Body of pancreas (tissue), 4 donors: ENCODE measurements at places on chromosomes 3 and 15. TPM values are rescaled to one million over a fixed set of nuclear protein-coding genes. Genes with fewer than 3 reads are reported as not detected.

The TMEM40 gene
- total RNA-seq = not detected

DNA sequence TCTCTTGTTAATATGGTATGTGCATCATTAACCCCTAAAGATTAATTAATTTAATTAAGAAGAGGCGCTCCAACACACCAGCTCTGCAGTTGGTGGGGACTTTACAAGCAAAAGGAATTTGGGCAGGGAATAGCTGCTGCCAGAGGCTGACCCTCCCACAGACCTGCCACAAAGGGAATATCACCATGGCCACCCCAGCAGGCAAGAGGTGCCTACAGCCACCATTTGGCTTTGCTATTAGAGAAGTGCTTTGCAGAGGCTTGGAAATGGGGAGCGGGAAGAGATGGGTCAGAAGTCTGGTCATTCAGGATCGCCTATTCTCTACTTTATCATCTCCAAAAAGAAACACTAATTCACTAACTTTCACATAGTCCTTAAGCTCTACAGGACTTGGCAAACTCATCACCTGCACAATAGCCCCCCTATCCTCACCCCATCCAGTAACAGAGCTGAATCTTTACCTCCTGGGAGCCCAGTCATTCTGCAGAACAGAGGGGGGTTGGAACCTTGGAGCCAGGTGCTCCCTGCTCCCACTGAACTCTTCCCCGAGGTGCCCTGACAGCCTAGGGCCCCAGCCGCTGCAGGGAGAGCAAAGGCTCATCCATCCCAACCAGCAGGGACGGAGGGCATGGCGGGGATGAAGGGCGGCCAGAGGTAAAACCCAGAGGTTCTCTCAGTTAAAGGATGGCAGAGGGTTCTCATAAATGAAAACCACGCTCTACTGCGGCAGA, 29.7 kb downstream of the LRIG1 start:
- no peak for DNase-seq
- H3K27ac ChIP-seq = no peak overlapping the region
- H3K36me3 ChIP-seq = no peaks in the 10 kb centered on the region
- no peak overlapping the region for H3K4me3 ChIP-seq
- peaks cover 96% of the 10 kb centered on the region for H3K4me1 ChIP-seq

GRCh38 chr3:114439284-114439683, 145.5 kb downstream of the TIGIT start:
- DNase-seq = no peak
- H3K36me3 ChIP-seq = no peaks in the 10 kb centered on the region
- H3K4me3 ChIP-seq = no peak overlapping the region
- no peaks in the 10 kb centered on the region for H3K27me3 ChIP-seq
- no peak overlapping the region for H3K27ac ChIP-seq

The SAMD7 gene
- not detected for total RNA-seq

- H3K4me1 ChIP-seq = peaks cover 10% of the 10 kb centered on the region
- H3K4me3 ChIP-seq = no peak overlapping the region
- no peaks in the 10 kb centered on the region for H3K36me3 ChIP-seq
- DNase-seq = peak; percentile 10
- no peak overlapping the region for H3K27ac ChIP-seq
- no peaks in the 10 kb centered on the region for H3K27me3 ChIP-seq
Observed at GRCh38 chr3:22372292-22373062, 621.5 kb upstream of the ZNF385D start.

GRCh38 chr3:39260957-39261356, 18.9 kb downstream of the CX3CR1 start:
- H3K27me3 ChIP-seq = no peaks in the 10 kb centered on the region
- H3K36me3 ChIP-seq = no peaks in the 10 kb centered on the region
- H3K4me1 ChIP-seq = no peaks in the 10 kb centered on the region
- no peak overlapping the region for H3K4me3 ChIP-seq
- no peak overlapping the region for H3K27ac ChIP-seq

DNA sequence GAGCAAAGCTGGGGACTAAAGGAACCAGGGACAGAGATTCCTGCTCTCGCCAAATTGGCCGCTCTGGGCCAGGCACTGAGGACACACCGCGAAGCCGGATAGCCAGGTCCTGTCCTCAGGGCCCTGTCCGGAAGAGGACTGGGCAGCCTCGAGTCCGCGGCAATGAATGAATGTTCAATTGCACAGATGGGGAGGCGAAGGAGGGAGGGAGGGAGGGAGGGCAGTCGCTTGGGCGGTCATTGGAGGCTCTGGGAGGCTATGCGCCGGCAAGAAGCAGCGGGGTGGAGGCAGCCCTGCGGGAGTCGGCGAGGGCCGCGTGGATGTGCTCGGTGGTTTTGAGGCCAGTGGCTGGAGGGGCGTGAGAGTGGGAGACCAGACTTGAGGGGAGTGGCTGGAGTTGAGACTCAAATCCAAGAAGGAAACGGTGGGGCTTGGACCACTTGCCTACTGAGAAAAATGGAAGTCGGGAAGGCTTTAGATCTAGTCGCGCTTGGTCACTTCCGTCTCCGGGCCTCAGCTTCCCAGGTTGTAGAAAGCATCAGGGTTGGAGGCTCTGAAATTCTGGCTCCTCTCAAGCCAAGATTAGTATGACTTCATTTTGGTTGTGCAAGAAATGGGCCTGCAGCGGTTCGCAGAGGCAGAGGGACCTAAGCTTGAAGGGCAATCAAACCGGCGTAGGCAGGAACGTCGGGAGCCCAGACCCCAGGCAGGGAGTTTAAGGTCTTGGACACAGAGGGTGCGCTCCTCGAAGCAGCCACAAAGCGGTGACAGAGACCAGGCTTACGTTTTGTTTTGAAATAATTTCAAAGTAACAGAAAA, 21.1 kb upstream of the PLXND1 start:
- no peaks in the 10 kb centered on the region for H3K36me3 ChIP-seq
- H3K27me3 ChIP-seq = no peaks in the 10 kb centered on the region
- H3K27ac ChIP-seq = peak overlapping the region; percentile 97
- peak; percentile 70 for DNase-seq

GRCh38 chr3:60228823-60229222, 1022.4 kb downstream of the FHIT start:
- no peak overlapping the region for H3K4me3 ChIP-seq
- H3K27me3 ChIP-seq = no peaks in the 10 kb centered on the region
- no peak overlapping the region for H3K27ac ChIP-seq
- H3K36me3 ChIP-seq = no peaks in the 10 kb centered on the region
- no peak for DNase-seq
- no peaks in the 10 kb centered on the region for H3K4me1 ChIP-seq

- no peaks in the 10 kb centered on the region for H3K4me1 ChIP-seq
- no peaks in the 10 kb centered on the region for H3K27me3 ChIP-seq
- H3K36me3 ChIP-seq = no peaks in the 10 kb centered on the region
- H3K27ac ChIP-seq = no peak overlapping the region
- no peak overlapping the region for H3K4me3 ChIP-seq
Observed at GRCh38 chr15:76951220-76951619, 19.7 kb downstream of the RCN2 start.

GRCh38 chr3:100893108-100893507, 100.1 kb downstream of the ABI3BP start:
- H3K36me3 ChIP-seq = no peaks in the 10 kb centered on the region
- no peak overlapping the region for H3K4me3 ChIP-seq
- no peak overlapping the region for H3K27ac ChIP-seq
- DNase-seq = peak; percentile 53
- H3K27me3 ChIP-seq = no peaks in the 10 kb centered on the region

GRCh38 chr3:33385423-33385822, 54.8 kb downstream of the UBP1 start:
- no peaks in the 10 kb centered on the region for H3K36me3 ChIP-seq
- H3K4me1 ChIP-seq = no peaks in the 10 kb centered on the region
- H3K27me3 ChIP-seq = no peaks in the 10 kb centered on the region

The ADCY5 gene
- total RNA-seq = 10.6 TPM

- H3K36me3 ChIP-seq = no peaks in the 10 kb centered on the region
- no peak overlapping the region for H3K27ac ChIP-seq
- no peak for DNase-seq
- H3K4me1 ChIP-seq = no peaks in the 10 kb centered on the region
Observed at GRCh38 chr3:173753593-173753992, 356.0 kb downstream of the NLGN1 start.

DNA sequence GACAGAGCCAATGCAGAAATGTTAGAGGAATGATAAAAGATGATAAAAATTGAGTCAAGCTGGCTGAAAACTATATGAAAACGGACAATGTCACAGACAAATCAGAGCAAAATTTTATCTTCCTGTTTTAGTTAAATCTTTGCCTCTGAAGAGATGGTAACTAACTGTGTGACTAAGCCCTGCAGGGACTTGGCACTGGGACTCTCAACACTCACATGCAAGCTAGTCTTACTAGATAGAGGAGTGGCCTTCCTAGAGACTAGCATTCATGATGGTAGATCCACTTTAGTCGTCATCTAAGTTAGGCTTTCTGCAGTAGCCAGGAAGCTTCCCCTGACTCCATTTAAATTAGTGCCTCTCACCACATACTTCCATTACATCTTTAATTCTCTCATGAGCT, 4.1 kb downstream of the CCDC191 start:
- H3K4me1 ChIP-seq = peaks cover 8% of the 10 kb centered on the region
- no peak overlapping the region for H3K27ac ChIP-seq
- no peaks in the 10 kb centered on the region for H3K27me3 ChIP-seq
- H3K36me3 ChIP-seq = no peaks in the 10 kb centered on the region

DNA sequence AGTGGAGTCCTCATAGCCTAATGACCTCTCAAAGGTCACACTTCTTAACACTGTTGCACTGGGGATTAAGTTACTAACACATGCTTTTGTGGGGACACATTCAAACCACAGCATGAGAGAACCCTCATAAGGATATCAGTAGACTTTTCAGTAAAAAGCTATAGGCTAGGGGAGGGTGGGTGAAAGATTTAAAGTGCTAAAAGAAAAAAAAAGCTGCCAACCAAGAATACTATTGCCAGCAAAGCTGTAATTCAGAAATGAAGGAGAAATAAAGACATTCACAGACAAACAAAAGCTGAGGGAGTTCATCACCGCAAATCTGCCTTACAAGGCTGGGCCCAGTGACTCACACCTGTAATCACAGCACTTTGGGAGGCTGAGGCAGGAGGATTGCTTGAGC, 50.4 kb upstream of the PRSS50 start:
- H3K27ac ChIP-seq = no peak overlapping the region
- H3K4me3 ChIP-seq = no peak overlapping the region
- no peaks in the 10 kb centered on the region for H3K36me3 ChIP-seq
- no peak for DNase-seq

The CELF6 gene
- total RNA-seq = 7.9 TPM

DNA sequence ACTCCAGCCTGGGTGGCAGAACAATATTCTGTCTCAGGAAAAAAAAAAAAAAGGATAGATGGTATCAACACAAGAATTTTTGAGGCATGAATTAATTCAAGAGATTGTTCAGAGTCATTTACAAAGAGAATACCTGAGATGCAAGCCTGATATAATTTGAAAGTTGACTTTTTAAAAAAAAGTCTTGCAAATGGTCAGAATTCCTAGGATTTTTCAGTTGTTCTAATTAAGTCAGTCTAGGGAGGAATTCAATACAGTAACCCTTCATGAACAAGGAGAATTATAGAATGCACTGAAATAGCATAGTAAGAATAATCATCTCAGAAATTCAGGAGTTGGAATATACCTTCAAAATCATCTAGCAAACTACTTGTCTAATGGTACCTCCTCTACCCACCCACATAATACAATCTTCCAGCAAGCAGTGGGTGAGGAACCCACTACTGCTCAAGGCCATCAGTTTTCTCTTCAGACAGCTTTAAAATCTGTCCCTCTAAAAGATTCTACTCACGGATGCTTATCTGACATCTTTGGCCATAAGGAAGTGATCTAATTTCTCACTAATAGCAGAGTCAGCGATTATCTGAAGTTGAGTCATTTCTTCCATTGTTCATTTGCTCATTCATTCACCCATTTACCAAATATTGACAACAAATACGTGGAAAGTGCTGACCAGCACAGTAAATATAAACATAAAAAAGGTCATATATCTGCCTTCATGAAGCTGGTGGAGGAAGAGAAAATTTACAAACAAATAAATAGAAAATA, 159.6 kb downstream of the GREM1 start:
- H3K4me1 ChIP-seq = peaks cover 27% of the 10 kb centered on the region
- no peak overlapping the region for H3K27ac ChIP-seq
- no peaks in the 10 kb centered on the region for H3K27me3 ChIP-seq
- H3K36me3 ChIP-seq = no peaks in the 10 kb centered on the region
- H3K4me3 ChIP-seq = no peak overlapping the region

The NR2F2 gene
- total RNA-seq = 12.9 TPM

- no peak for DNase-seq
- H3K4me1 ChIP-seq = no peaks in the 10 kb centered on the region
- H3K36me3 ChIP-seq = no peaks in the 10 kb centered on the region
- H3K27me3 ChIP-seq = no peaks in the 10 kb centered on the region
- no peak overlapping the region for H3K4me3 ChIP-seq
Observed at GRCh38 chr3:129205109-129205832, 21.6 kb upstream of the CNBP start.

DNA sequence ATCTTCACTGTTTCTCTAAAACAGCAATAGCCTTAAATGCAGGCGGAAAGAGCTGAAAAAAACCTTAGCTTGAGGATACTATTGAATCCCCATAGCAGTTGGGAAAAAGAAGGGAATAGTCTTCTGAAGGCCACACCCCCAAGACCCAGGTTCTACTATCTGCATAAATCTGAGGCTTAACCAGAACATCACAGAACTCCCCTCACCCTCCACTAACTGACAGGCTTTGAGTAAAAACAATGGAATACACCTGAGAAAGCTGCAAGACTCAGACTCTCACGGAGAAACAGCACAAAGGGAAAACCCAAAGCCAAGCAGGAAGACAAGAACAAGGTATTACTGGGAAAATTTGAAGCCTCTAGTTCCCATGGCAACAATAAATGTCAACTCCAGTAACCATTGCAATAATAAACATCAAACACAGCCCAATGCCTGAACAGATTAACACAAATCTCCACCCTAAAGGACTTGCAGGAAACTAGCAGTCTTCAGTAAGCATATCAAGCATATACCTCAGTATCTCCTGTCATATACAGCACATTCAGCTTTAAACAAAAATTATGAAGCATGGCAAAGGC, 56.4 kb downstream of the TMCC1 start:
- no peaks in the 10 kb centered on the region for H3K27me3 ChIP-seq
- H3K4me3 ChIP-seq = no peak overlapping the region
- H3K4me1 ChIP-seq = peaks cover 9% of the 10 kb centered on the region
- H3K27ac ChIP-seq = no peak overlapping the region
- H3K36me3 ChIP-seq = no peaks in the 10 kb centered on the region
- no peak for DNase-seq

DNA sequence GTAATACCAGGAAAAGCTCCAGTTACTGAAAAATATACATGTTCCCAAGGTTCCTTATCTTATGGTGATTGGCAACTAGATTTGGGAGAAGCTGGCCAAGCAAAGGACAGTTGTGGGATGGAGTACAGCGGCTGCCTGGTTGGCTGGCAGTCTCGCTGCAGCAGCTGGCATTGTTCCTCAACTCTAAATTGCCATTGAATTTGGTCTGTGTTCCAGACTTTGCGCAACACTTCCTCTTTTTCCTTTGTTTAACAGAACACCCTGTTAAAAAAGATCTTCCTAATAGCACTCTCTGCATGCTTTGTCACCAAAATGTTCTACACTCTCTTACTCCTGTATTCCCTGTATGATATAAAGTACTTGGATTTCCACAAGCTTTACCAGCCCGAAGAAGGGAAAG, 420.6 kb upstream of the RBMS3 start:
- H3K27ac ChIP-seq = no peak overlapping the region
- H3K27me3 ChIP-seq = no peaks in the 10 kb centered on the region
- H3K4me3 ChIP-seq = no peak overlapping the region
- no peaks in the 10 kb centered on the region for H3K4me1 ChIP-seq
- no peaks in the 10 kb centered on the region for H3K36me3 ChIP-seq

The ATP13A5 gene
- not detected for total RNA-seq

The PAQR9 gene
- total RNA-seq = 0.33 TPM

GRCh38 chr3:127667119-127667681, 5.6 kb upstream of the ABTB1 start:
- no peak for DNase-seq
- no peaks in the 10 kb centered on the region for H3K36me3 ChIP-seq
- H3K4me3 ChIP-seq = no peak overlapping the region

GRCh38 chr3:64417816-64418215, 192.6 kb upstream of the PRICKLE2 start:
- H3K4me1 ChIP-seq = no peaks in the 10 kb centered on the region
- no peak overlapping the region for H3K27ac ChIP-seq

The ST3GAL6 gene
- total RNA-seq = 35.3 TPM
